ENCODE measurements at places on chromosomes 16 and 17. TPM values are rescaled to one million over a fixed set of nuclear protein-coding genes. Genes with fewer than 3 reads are reported as not detected.

SLC5A11 gene
- not detected for total RNA-seq

DNA sequence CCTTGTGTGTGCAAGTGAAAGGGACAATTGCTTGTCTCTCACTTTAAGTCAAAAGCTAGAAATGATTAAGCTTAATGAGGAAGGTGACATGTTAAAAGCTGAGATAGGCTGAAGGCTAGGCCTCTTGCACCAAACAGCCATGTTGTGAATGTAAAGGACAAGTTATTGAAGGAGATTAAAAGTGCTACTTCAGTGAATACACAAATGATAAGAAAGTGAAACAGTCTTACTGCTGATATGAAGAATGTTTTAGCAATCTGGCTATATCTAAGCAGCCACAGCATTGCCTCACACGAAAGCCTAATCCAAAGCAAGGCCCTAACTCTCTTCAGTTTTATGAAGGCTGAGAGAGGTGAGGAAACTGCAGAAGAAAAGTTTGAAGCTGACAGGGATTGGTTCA lies 71.0 kb downstream of the CDRT15 start:
- H3K27ac ChIP-seq: no peak overlapping the region
- H3K36me3 ChIP-seq: no peaks in the 10 kb centered on the region
- DNase-seq: no peak
- H3K4me3 ChIP-seq: no peak overlapping the region

CNTD1 gene
- 0.57 TPM for total RNA-seq

CIBAR2 gene
- total RNA-seq: not detected

Data from esophagus muscularis mucosa (tissue), 4 donors.